ENCODE measurements at places on chromosomes 3 and 15.

GRCh38 chr3:169034401-169034800 lies 629.1 kb downstream of the MECOM start:
- no peak for DNase-seq

GRCh38 chr3:137764001-137764433 lies at the start of gene SOX14:
TSS of gene SOX14 (plus strand) at chr3:137764315. CDS start at chr3:137764785, 470 bp downstream.
- DNase-seq = no peak

DNA sequence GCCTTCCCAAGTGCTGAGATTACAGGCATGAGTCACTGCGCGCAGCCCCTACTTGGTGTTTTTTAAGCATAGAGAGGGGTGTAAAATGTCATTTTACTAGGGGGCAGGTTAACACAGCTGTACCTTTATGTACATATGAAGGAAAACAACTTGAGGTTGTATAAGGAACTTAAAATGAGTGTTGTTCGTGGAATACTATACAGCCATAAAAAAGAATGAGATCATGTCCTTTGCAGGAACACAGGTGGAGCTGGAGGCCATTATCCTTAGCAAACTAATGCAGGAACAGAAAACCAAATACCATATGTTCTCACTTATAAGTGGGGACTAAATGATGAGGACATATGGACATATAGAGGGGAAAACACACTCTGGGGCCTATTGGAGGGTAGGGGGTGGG lies 256.2 kb upstream of the C2CD4B start:
- no peak for DNase-seq

GRCh38 chr15:68817304-68818065 lies 3.2 kb downstream of the ANP32A start:
- DNase-seq = no peak

DNA sequence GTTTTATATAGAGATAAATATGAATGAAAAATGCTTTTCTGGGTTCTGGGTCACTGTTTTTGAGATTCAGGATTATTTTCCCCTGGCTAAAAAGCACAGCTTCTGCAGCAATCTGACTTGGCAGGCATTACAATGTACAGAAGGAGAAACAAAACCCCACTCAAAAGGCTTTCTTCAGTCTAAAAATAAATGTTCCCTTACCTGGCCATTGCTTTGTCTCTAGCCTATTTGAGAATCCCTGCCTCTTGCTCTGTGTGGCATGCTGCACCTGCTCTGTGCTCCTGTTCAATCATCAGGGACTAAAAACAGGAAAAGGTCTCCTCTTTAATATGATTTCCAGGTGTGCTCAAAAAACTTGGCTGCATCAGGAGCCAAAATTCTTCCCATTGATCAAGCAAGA lies 187.4 kb upstream of the STAC start:
- DNase-seq = no peak

DNA sequence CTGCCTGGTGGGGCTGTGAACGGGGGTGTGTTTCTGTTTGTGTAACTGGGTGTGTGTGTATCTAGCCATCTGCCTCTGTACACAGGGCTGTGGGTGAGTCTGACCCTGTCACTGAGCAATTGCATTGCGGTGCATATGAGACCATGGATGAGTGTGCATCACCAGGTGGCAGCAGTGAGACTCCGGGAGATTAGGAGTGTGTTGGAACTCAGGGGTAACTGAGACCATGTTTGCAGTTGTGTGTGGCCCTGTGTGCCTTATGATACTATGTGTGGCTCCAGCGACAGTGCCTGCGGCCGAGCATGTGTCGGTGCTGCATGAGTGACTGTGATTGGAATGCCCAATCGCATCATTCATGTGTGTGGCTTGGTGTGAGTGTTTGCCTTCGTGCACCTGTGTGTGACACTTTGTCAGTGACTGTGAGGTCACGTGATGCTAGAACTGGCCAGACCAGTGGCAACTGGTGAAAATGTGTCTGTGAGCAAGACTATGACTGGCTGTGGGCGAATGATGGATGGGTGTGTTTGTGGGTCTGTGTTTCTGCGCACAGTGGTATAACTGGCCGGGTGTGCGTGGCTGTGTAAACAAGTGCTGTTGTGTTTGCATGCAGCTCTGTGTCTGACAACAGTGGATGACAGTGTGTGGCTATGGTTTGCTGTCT lies 14.0 kb downstream of the VILL start:
- DNase-seq = no peak

DNA sequence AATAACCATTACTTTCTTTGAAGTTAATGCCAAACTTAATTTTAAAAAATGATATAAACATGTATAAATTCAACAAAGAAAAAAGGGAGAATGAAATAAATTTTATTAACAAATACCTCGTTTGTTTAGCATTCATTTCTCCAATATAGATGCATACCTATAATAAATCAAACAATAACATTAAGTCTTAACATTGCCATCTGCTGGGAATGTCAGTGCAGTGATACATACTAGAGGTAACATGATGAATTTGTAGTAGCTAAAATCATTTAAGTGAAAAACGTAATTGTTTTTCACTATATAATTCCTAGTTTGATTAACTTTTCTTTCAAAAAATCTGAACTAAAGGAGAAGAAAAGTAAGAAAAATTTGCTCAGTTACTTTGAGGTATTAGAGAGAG lies 340.2 kb upstream of the CBLB start:
- no peak for DNase-seq

GRCh38 chr3:71241246-71241901 lies 342.2 kb downstream of the FOXP1 start:
- DNase-seq = no peak

DNA sequence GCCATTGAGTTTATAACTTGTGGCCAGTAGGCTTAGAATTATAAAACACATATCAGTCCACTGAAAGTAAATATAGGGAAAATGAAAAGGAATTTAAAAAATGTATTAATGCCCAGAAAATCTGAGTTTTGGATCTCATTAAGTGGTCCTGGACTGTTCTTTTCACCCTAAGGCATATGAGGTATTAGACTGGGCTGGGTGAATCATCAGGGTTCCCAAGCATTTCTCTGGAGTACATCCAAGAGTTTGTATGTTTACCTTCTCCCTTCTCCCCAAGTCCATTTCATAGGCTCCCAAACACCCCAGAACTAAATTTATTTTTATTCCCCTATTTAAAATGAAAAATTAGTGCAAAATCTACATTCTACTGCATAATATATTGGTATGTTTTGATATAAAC lies 31.9 kb upstream of the SPTSSB start:
- DNase-seq = no peak

- no peak for DNase-seq
Measured at GRCh38 chr15:74893627-74894026, 3.8 kb downstream of the MPI start.

GRCh38 chr15:68797191-68797590 lies 23.5 kb downstream of the ANP32A start:
- no peak for DNase-seq
